ENCODE measurements at places on chromosomes 6 and 20. TPM values are rescaled to one million over a fixed set of nuclear protein-coding genes. Genes with fewer than 3 reads are reported as not detected.

The TGM2 gene
- 598 TPM for total RNA-seq

The MTG2 gene
- total RNA-seq = 18.3 TPM

The MOG gene
- not detected for total RNA-seq

The HLA-DQB1 gene
- not detected for total RNA-seq

The FOXS1 gene
- 0.35 TPM for total RNA-seq

The FAM184A gene
- total RNA-seq = 0.08 TPM

The MOXD1 gene
- total RNA-seq = 81.2 TPM

The SPTLC3 gene
- 0.98 TPM for total RNA-seq

The PGC gene
- not detected for total RNA-seq

The ZBP1 gene
- not detected for total RNA-seq

The REM1 gene
- total RNA-seq = not detected

The SH3BGRL2 gene
- 1.3 TPM for total RNA-seq

The XKR7 gene
- total RNA-seq = not detected

All from smooth muscle cell of the coronary artery (primary cell).